Frontal cortex (tissue), 4 donors: ENCODE measurements at places on chromosomes 6 and 20. TPM values are rescaled to one million over a fixed set of nuclear protein-coding genes. Genes with fewer than 3 reads are reported as not detected.

TUBB2B gene
- 5,262 TPM for total RNA-seq

OR2B6 gene
- total RNA-seq: not detected

ABHD16B gene
- total RNA-seq: not detected

HEY2 gene
- total RNA-seq: 1.2 TPM

IGF2R gene
- total RNA-seq: 20.8 TPM

EYA4 gene
- 0.41 TPM for total RNA-seq

SLC17A2 gene
- not detected for total RNA-seq
